CD4-positive, alpha-beta T cell treated with Interleukin-6 for 4 hours (primary cell): ENCODE measurements at places on chromosomes 11 and 22.

GRCh38 chr22:20076627-20077172 is 3.3 kb upstream of the DGCR8 start:
- DNase-seq, result no peak

GRCh38 chr11:44176546-44177213 is 81.2 kb downstream of the EXT2 start:
- no peak for DNase-seq

- no peak for DNase-seq
These were observed 537.9 kb downstream of the NTM start for GRCh38 chr11:131908316-131908715.

DNA sequence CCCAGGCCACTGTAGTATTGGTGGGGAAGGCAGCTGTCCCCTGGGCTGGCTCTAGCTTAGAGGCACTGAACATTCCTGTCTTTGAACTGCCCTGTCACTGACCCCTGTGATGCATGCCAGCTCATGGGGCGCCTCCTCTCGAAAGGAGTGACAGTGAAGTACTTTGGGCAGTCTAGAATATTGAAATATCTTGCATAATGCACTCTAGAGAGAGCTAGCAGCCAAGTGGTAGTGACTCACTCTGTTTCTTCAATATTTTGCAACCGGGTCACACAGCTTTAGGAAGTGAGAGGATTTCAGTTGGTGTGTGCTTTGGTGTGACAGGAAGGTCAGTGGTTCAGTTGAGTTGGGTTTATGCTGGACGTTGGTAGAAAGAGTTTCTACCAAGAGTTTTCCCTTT is 35.5 kb upstream of the ST14 start:
- DNase-seq, result no peak

DNA sequence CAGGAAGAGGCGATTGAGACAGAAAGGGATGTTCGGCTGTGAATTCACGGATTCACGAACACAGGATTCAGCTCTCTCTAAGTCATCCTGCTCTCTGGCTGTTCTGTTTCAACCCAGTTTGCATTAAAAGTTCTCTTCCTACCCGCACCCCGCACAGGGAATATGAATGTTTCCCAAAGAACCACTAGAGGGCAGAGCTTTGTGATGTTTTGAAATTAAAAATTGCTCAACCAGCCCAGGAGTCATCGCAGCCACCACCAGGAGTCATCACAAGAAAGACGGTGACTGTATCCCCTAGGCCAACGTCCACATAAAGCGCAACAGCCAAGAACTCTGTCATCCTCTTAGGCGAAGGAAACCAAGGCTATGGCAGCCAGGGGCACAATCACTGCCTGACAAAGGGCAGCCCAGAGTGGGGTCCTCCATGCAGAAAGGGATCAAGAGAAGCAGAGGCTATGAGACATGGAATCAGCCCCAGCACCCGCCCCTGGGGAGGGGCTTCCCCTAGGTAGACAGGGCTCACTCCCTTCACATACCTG is 122.4 kb downstream of the WT1 start:
- DNase-seq, result no peak

DNA sequence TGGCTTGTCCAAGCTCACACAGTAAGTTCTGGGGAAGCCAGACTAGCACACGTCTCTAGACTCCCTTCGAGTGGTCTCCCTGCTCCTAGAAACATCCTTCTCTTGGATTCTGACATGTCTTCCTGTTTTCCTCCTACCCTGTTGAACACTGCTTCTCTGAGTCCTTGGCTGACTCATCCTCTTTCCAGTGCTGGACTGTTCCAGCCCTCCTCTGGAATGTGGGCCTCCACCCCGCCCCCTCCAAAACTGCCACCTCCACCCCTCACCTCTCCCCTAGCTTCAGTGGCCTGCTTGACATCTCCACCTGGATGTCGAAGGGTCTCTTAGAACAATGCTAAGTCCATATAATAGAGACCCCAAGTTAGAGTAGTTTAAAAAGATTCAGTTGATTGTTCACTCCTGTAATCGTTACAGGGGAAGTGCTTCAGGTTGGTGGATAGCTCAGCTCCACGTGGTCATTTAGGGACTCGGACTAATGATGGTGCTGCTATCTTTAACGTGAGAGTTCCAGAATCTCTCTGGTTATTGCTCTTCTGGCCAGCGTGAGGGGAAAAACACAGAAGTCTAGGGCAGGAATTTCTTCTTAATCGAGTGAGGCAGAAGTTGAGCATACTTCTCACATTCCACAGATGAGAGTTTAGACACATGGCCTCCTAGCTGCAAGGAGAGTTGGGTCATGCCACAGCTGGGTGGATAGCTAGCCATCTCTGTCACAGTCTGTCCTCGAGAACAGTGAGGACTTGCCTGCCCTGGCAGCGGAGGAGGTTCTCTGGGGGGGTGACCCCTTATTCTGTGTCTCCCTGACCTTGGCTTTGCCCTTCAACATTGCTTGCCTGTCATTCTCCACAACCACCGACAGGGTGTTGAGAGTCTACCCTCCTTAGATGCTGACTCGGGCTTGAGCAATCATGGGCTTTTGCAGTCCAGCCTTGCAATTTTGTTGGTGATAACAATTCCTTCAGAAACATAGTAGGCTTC is 4.7 kb upstream of the C11orf96 start:
- no peak for DNase-seq

DNA sequence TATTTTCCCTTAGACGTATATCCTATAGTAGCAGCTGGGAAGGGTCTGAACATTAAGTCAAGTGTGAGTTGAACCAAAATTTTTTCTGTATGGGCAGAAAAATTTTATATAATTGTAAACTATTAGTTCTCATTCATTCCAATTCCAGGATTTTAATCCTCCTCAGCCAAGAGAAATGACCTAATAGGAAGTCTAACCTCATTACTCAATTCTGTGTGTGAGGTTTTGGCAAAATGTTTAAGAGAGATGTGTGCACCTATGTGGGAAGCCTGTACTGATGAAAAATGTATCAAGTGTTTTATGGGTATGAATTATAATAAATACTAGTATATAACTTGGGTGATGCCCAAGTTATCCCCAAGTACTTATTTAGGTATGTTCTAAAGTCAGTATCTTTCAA is 311.6 kb upstream of the PITPNB start:
- no peak for DNase-seq

DNA sequence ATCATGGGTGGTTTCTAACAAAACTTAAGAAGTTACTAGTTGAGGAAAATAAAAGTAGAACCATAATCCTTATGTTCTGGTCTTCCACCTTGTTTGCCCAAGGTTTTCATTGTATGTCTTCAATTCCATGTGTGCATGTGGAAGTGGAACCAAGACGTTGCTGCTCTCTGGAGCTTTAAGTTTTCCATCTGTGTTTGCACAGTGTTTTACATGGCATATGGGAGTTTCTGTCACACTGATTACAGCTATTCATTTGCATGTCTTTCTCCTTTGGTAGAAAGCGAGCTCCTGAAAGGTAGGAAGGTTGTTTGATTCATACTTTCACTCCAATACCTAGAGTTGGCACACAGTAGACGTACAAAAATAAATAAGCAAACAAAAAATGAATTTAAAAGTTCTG is 112.6 kb upstream of the LUZP2 start:
- DNase-seq, result no peak

DNA sequence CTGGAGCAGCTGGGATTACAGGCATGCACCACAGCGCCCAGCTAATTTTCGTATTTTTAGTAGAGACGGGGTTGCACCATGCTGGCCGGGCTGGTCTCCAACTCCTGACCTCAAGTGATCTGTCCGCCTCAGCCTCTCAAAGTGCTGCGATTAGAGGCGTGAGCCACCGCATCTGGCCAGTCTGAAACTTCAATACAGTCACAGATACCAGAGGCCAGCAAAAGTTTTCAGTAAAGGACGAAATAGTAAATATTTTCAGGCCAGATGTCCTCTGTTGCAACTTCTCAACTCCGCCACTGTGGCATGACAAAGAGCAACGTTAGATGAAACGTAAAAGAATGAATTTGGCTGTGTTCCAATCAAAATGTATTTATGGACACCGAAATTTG is 403.6 kb downstream of the MN1 start:
- no peak for DNase-seq

DNA sequence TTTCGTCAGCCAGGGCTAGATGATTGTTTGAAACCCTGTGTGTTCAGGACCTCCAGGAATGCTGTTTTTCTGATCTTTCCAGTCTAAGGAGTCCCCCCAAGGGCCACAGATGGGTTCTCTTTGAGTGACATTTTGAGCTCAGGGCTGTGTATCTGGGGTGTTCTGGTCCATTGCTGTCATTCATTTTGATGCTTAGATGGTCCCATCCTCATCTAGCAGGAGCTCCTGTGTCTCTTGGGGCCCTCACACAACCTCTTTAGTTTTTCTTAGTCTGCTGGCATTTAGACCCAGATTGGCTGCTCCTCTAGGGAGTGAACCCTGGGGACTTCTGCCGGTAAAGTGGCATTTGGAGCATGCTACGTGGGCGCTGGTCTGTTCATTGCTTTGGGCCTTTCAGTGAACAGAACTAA is 39.1 kb downstream of the MED15 start:
- no peak for DNase-seq

DNA sequence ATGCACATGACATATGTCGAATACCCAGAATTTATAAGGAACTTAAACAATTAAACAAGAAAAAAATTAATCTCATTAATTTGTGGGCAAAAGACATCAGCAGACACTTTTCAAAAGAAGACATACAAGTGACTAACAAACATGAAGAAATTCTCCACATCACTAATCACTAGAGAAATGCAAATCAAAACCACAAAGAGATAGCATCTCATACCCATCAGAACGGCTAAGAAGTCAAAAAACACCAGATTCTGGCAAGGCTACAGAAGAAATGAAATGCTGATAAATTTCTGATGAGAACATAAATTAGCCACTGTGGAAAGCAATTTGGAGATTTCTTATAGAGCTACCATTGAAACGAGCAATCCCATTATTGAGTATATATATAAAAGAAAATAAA is 210.6 kb upstream of the LUZP2 start:
- no peak for DNase-seq

- no peak for DNase-seq
These were observed 26.2 kb downstream of the PPFIA1 start for GRCh38 chr11:70296681-70297080.

DNA sequence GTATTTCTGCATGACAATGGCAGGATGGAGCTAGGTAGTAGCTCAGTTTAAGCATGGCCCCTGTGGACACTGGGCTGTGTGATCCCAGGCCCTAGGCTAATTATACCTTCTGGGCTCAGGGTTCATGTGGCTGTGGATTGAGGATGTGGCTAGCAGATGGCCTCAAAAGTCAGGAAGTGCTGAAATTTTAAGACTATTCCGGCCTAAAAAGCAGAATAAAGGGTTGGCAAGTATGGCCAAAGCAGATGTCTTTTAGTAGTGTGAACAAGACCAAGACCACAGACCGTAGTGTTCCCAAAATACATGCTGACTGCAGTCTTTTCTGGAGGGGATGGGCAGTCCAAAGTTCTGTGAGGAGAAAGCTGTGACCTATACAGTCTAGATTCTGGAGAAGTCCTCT is 115.7 kb upstream of the RAG2 start:
- no peak for DNase-seq

- no peak for DNase-seq
These were observed 73.5 kb upstream of the TENM4 start for GRCh38 chr11:79514290-79514689.

DNA sequence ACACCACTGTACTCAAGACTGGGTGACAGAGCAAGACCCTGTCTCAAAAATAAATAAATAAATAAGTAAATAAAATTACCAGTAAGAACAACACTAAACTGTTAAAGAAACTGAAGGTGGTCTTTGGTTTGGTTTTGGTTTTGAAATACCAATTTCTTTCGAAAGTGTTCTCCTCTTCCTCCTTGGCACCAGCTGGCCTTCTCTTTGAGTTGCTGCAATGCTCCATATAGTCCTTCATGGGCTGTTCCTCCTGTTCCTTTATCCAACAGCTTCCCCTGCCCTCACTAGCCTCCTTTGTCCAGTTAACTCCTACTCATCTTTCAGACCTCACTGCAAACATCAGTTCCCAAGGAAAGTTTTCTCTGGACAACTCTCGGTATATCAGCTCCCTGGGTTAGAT is 5.0 kb upstream of the UVRAG start:
- DNase-seq, result no peak

GRCh38 chr11:90630176-90630575 is 407.3 kb upstream of the CHORDC1 start:
- DNase-seq, result no peak

DNA sequence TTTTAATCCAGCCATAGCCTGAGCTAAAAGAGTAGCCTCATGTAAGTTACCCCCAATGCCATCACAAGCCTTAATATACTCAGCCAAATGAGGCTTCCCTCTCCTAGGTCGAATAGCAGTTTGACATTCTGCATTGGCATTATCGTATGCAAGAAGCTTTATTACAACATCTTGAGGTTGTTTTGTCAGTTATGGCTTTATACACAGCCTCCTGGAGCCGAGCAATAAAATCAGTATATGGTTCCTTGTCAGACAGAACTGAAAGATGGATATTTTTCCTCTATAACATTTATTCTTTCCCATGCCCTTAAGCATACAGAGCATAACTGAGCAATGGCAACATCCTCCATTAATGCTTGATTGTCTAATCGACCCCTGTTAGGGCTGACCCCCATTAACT is 5.4 kb upstream of the DNAJB13 start:
- no peak for DNase-seq

DNA sequence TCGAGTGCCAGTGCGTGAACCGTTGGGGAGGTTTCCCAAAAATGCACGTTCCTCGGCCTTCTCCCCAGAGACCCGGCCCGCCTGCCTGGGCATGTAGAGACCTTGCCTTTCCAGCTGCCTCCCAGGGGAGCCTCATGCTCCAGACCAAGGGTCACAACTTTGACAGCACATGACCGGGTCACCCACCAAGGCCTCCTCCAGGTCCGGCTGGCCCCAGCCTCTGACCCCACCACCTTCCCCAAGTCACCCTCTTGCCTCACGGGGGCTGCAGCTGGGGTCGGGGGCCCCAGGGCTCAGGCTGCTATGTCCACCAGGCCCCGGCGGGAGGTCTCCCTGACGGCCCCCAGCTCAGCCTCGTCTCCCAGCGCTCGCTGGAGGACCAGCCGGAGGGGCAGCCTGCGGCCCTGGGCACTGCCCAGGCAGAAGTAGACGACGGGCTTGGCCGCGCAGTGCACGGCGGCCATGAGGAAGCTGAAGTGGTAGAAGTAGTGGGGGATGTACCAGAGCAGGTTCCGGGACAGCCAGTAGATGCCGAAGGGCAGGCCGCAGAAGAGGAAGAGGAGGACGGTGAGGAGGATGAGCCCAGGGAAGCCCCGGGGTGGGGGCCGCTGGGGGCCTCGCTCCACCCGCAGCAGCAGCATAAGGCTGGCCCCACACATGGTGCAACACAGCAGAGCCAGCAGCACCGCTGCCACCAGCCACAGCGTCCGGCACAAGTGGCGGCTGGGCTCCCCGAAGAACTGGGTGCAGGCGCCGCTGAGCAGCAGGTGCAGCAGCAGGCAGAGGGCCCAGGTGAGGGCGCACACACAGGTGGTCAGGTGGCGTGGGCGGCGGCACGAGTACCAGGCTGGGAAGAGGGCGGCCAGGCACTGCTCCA is 4.4 kb downstream of the MRGPRE start:
- no peak for DNase-seq

DNA sequence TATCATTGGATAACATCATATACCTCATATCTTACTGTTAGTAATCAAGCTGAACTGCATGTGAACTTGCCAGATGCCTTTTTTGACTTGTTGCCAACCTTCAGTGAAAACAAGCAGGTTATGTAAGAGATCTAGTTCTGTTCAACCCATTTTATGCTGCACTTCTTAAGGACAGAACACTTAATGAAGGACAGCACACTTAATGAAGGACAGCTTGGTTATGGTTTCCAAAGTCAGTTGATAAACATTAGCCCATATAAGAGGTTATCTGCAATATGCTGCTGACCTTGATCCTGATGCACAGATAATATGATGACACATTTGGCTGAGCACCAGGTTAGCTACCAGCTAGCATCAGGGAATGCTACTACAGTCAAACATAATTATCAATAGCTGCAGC is 358.7 kb upstream of the PDGFD start:
- DNase-seq, result no peak
